ENCODE measurements at places on chromosomes 2 and 18. TPM values are rescaled to one million over a fixed set of nuclear protein-coding genes. Genes with fewer than 3 reads are reported as not detected.

Gene SH3BP4
- total RNA-seq = 14.8 TPM

Gene FMNL2
- 24.1 TPM for total RNA-seq

DNA sequence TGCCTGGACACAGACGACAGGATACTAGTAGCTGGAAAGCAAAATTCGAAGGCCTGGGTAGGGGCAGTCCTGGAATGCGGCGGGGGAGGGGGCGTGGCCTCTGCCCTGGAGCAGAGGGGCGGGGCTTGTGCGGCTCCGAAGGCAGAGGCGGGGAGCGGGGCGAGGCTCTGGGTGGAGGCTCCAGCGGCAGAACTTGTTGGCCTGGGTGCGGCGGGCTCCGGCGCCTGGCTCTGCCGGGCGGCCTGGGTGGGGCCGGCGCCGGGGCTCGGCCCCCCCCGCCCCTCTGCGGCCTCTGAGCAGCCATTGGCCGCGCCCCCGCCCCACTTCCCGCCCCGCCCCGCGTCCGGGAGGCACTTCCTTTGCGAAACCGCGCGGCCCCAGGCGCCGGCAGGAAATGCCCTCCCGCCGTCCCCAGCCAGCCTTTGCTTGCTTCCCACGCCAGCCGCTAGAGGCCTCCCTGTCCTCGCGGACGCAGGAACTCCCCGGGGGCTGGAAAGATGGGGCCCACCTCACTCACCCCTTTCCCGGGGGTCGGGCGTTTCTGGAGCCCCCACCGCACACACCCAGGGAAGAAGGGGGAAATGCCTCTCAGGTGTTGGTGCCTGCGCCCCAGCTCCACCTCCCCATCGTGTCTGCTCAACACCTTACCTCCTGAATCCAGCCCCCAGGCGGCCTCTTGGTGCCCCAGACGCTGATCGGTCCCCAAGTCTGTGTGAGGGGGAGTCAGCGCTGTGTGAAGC is 6.7 kb downstream of the CTDSP1 start:
- peaks cover 41% of the 10 kb centered on the region for H3K36me3 ChIP-seq
- H3K27me3 ChIP-seq = no peaks in the 10 kb centered on the region
- peaks cover 45% of the 10 kb centered on the region for H3K4me1 ChIP-seq
- peak; percentile 98 for DNase-seq
- H3K27ac ChIP-seq = peak overlapping the region; percentile 96

GRCh38 chr2:23433282-23433681 is 48.3 kb downstream of the KLHL29 start:
- no peak overlapping the region for H3K4me3 ChIP-seq
- peaks cover 8% of the 10 kb centered on the region for H3K4me1 ChIP-seq
- H3K27me3 ChIP-seq = peaks cover 5% of the 10 kb centered on the region
- no peak for DNase-seq
- no peaks in the 10 kb centered on the region for H3K36me3 ChIP-seq

GRCh38 chr2:238761868-238762267 is 86.0 kb upstream of the TWIST2 start:
- H3K4me1 ChIP-seq = no peaks in the 10 kb centered on the region
- H3K27ac ChIP-seq = no peak overlapping the region
- H3K36me3 ChIP-seq = no peaks in the 10 kb centered on the region
- no peak overlapping the region for H3K4me3 ChIP-seq
- DNase-seq = peak; percentile 38

All from muscle of leg (tissue), 16 donors.